ENCODE measurements at places on chromosomes 4 and X.

GRCh38 chr4:159209249-159209648 is 106.4 kb downstream of the RAPGEF2 start:
- DNase-seq, result no peak

- DNase-seq, result no peak
Observed at GRCh38 chr4:152368001-152368400, 167.9 kb downstream of the FBXW7 start.

DNA sequence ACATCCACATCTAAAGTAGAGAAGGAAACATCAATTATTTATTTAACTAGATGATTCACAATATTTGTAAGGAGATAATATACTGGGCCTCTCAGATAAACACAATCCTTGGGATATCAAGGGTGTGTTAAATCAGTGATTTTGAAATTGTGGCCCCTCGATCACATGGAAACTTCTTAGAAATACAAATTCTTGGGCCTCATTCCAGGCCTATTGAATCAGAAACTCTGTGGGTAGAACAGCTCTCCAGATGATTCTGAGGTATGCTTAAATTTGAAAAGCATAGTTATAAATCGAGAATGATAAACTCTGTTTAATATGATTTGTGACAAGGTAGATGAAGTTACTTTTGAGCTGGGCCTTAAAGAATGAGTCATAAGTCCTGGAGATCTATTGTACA is 64.3 kb upstream of the GPR174 start:
- DNase-seq, result no peak

DNA sequence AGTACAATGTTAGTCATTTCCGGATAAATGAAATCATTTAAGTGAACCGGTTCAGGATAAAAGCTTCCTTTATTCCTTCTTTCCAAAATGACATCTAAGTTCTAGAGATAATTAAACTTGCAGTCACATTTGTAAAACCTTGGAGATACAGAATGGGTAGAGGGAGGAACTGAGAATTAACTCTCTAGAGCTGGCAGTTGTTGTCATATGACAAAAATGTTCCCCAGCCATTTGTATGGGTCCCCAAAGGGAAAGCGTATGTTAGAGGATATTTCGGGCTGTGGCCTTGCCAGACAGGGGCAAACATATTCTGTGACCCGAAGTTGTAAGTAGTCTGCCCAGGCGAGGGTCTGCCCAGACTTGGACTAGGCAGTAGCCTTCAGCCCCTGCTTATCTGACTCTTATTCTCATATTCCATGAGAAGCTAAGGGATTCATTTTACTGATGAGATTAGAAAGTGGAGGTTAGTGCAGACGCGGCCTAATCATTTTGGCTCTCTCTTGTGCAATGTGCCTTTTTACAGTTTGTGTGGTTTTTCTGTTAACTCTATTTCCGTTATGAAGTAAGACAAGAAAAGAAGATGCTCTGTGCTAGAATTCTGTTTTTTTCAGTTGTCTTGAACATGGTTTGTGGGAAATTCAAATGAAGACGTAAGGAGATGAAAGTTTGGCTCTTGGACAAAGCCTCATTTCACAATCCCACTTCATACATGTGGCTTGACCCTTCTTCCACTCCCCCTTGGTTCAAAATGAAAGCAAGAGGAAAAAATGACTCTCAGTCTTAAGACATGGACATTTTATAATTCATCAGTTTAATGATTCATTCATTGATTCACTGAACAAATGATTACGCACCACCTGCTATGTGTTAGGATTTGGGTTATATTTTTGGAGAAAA is 2394.2 kb upstream of the AGA start:
- no peak for DNase-seq

- no peak for DNase-seq
Observed at GRCh38 chr4:28686618-28687017, 1826.0 kb downstream of the STIM2 start.

- no peak for DNase-seq
Observed at GRCh38 chr4:152606753-152607152, 70.9 kb upstream of the FBXW7 start.

GRCh38 chrX:110132450-110133114 is 129.7 kb downstream of the TMEM164 start:
- DNase-seq, result no peak

DNA sequence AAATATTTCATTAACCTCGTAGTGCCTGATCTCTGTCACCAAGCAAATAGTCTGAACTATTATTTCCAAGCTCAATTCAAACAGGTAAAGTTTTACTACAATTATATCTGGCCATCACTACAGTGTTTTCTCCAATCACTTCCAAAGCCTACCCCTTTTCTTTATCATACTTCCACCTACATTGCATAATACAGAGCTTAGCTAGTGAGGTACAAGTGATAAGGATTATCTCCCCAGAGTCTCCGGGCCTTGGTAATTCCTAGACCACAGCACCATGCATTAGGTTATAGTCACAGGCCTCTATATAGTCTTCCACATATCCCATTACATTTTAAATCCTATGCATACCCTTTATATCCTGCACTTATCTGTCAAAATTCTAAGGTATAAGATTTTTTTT is 154.2 kb downstream of the SNCA start:
- DNase-seq, result no peak

- no peak for DNase-seq
Observed at GRCh38 chr4:15159477-15160019, 157.3 kb downstream of the CPEB2 start.

- DNase-seq, result no peak
Observed at GRCh38 chr4:128427832-128428366, 140.3 kb upstream of the PGRMC2 start.

DNA sequence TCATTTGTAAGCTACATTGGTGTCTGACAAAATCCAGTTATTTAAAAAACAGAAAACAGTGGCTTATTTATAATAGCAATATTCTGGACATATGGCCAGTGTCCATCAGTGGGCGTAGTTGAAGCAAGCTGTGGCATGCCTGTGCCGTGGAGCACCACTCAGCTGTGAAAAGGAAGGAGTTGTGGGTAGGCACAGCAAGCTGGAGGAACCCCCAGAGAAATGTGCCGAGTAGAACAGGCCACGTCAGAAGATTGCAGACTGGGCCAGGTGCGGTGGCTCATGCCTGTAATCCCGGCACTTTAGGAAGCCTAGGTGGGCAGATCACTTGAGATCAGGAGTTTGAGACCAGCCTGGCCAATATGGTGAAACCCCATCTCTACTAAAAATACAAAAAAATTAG is 102.4 kb downstream of the GPR143 start:
- DNase-seq, result no peak

- no peak for DNase-seq
Observed at GRCh38 chrX:123298026-123298425, 113.9 kb downstream of the GRIA3 start.

DNA sequence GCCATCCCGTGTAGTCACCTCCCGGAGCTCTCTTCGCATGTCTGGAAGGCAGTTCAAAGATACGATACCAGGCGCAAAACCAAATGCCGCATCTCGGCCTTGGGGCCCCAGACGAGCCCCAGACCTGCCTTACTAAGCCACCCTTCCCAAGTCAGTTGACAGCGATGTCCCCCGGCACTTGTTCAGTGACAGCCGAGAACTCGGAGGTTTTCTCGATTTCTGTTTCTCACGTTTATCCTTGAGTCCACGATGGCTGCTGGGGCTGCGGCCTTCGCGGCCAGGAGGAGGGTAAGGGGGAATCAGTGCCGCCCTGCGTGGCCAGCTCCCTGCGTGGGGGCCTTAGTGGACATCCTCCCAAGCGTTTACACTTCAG is 7.3 kb downstream of the MAEA start:
- DNase-seq, result no peak

GRCh38 chr4:1603413-1604135 is 80.5 kb downstream of the FAM53A start:
- DNase-seq, result no peak

GRCh38 chr4:35347276-35347675 is 897.0 kb downstream of the ARAP2 start:
- no peak for DNase-seq

GRCh38 chr4:10441512-10441911 is 15.7 kb downstream of the ZNF518B start:
- DNase-seq, result no peak

- no peak for DNase-seq
Observed at GRCh38 chr4:41213625-41214135, 662 bp downstream of the APBB2 start.

GRCh38 chr4:147975325-147975724 is 243.4 kb downstream of the ARHGAP10 start:
- DNase-seq, result no peak

GRCh38 chrX:10197279-10198210 is 40.8 kb downstream of the CLCN4 start:
- DNase-seq, result no peak

- DNase-seq, result peak; percentile 58
Observed at GRCh38 chrX:129777218-129778030, 2.3 kb upstream of the SASH3 start.

DNA sequence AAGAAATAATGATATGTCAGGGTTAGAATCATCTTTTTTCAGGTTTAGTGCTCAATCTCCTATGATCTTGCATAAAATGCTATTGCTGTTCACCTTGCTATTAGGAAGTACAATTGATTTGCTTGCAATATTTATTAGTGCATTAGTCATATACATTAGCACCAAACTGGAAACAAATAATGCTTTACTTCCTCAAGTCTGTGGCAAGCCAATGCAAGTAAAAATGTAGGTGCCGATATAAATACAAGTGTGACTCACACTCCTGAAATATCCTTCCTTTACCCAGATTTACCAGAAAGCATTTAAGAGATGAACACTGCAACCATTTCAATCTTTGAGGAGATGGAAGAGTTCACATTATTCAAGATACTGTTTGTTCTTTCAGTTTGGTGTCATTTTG is 1487.7 kb upstream of the ADGRL3 start:
- DNase-seq, result no peak

GRCh38 chr4:169956091-169956843 is 69.9 kb downstream of the MFAP3L start:
- DNase-seq, result no peak

GRCh38 chr4:183153190-183153916 is 54.3 kb downstream of the WWC2 start:
- no peak for DNase-seq

DNA sequence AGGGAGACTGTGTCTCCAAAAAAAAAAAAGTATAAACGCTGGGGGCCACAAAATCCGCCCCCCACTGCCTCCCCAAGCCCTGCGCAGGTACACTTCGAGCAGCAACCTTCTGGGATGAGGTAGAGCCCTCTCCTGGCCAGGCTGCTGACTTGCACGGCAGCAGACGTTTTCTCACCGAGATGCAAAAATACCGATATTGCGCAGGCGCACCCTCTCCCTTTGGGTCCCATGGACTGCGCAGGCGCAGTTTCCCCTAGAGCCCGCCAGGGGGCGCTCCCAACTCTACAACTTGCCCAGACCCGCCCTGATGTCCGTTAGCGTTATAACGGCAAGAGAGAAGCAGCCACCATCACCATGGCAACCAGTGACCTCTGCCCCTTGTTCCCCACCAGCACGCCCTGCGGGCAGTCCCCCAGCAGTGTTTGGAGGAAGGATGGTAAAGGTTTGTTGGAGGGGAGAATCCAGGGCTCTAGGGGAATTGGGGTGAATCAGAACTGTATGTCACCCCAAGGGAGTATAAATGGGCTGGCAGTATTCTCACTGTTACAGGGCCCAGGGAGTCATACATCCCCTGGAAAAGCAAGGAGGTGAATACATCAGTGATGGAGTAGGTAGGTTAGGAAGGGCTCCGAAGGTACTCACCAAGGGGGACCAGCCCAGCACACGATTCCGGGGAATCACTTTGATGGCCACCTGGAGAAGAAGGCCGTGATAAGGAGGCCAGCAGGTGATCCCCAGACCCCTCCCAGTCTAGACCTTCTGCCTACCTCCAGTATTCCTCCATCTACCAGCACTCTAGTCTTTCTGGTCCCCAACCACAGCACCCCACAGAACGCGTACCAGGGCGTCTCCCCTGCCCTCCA is 1.5 kb downstream of the PIM2 start:
- peak; percentile 75 for DNase-seq

DNA sequence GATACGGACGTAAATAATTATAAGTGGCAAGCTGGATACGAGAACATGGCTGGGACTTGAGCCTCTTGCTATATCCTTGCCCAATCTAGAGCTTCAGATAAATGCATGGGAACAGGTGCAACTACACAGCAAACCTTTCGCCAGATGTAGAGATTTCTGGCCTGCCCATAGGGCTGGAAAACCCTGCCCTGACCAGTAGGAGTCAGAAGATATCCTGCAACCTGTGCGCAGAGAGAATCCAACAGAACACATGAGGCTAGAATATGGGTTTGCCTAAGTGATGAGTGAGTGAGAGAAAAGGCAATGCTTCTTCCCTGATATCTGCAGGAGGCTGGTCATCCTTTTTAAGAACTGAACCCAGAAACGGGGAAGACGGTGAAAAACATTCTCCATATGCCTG is 805.3 kb upstream of the TENM3 start:
- DNase-seq, result no peak

DNA sequence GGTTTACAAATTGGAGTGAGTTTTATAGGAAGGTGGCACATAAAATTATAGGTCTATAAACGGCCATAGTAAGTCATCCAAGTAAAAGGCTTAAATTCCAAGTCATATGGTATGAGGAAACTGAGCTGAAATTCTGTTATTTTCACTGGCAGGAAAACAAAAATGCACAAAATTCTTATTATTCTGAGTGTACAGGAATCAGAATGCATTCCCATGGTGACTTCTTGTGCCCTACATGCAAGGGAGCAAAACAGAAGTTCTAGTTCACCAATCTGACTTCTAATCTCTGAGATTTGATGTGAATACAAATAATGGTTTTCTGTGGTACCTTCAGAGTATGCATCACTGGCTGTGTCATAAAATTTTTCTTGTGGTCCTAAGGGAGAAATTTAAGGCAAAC is 102.9 kb downstream of the CLCN4 start:
- DNase-seq, result no peak

DNA sequence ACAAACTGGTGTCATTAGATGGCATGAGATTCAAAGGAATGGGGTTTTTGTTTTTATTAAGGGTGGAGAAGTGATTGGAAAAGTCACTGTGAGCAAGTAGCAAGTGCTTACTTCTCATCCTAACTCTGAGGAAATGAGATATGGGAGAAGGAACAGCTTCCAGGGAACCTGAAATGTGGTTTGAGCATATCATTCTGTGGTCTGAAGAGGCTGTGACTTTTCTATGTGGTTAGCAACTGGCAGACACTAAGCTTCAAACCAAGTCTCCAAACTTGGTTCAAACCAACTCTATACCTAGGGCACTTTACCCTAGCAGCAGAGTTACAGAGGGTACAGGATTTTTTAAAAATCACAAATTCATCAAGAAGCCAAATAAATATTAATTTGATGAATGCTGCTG is 58.2 kb downstream of the DCLK2 start:
- DNase-seq, result no peak

- no peak for DNase-seq
Observed at GRCh38 chrX:153336121-153336894, 2.4 kb downstream of the ZNF275 start.

GRCh38 chr4:143337600-143338287 is 1.1 kb downstream of the GAB1 start:
- DNase-seq, result no peak

DNA sequence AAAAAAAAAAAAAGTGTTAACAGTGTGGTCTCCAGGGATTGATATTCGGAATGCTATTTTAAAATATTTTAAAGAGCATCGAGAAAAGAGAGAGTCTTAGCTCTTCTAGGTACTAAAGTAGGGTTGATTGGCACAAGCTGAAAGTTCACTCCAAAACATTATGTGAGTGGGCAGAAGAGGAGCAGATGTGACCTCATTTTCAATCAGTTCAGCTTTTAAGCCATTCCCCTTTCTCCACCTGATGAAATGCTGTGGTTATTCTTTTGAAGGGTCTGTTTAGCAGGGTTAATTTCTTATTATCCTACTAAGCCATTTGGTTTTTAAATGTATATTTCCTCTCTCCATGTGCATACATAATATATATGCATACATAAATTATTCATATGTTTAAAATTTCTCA is 69.2 kb downstream of the GALNT7 start:
- no peak for DNase-seq

- DNase-seq, result no peak
Observed at GRCh38 chrX:66684196-66684595, 45.3 kb upstream of the EDA2R start.

Measured in stimulated activated CD4-positive, alpha-beta T cell treated with anti-CD3 and anti-CD28 coated beads, Interleukin-12 subunit alpha, Interleukin-12 subunit beta, amount 100 ng/mL, for 4 hours (primary cell).